ENCODE measurements at places on chromosomes 3 and 15.

DNA sequence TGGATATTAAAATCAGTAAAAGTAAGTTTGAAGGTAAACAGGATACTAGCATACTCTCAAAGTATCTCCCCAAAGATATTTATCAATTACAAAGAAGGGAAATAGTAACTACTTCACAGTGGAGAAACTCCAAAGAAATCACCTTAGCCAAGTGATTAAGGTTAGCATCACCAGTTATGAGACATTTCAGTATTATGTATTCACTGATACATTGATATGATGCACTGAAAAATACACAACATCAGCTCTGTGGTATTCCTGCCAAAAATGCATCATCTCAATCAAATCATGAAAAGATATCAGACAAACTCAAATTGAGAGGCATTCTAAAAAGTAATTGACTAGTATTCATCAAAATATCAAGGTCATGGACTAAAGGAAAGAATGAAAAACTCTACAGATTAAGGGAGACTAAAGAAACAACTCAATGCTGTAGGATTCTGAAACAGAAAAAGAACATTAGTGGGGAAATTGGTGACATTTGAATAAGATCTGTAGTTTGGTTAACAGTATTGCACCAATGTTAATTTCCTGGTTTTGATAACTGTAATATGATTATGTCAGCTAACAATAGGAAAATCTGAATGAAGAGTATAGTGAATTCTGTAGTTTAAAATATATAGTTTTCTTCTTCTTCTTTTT lies 215.4 kb downstream of the UACA start:
- no peak for DNase-seq

DNA sequence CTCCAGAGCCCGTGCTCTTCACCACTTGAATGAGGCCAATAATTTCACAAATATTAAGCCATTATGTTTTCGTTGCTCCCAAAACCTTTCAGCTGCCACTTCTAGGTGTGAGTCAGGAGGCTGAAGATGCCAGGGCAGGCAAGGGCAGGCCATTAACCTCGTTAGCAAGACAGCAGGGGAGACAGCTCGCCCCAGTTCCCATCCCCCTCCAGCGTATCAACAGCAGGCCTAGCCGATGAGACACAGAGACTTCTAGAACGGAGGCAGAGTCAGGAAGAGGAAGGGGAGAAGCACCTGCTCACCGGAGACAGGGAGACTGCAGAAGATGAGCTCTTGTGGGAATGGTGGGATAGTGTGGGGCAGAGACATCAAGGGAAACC lies 28.0 kb upstream of the PLA2G4E start:
- DNase-seq, result no peak

GRCh38 chr3:178709051-178709450 lies 172.8 kb downstream of the KCNMB2 start:
- DNase-seq, result no peak

DNA sequence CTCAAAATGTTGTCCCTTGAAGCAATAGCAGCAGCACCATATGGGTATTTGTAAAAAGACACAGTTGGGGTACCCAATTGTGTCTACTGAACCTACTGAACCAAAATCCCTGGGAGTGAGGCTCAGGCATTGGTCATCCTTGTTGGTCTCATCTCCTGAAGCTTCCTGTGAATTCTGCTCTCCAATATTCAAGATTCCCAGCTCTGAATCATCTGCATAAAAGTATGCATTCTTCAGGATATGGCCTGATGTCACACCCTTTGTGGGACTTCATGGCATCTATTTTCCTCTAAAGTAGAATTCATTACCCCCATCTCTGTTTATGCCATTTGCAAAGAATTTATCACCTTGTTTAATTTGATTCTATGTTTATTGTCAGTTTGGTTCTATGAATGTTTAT lies 13.3 kb upstream of the PTX3 start:
- no peak for DNase-seq

- DNase-seq, result no peak
Measured at GRCh38 chr15:66729331-66729951, 27.4 kb downstream of the SMAD6 start.

DNA sequence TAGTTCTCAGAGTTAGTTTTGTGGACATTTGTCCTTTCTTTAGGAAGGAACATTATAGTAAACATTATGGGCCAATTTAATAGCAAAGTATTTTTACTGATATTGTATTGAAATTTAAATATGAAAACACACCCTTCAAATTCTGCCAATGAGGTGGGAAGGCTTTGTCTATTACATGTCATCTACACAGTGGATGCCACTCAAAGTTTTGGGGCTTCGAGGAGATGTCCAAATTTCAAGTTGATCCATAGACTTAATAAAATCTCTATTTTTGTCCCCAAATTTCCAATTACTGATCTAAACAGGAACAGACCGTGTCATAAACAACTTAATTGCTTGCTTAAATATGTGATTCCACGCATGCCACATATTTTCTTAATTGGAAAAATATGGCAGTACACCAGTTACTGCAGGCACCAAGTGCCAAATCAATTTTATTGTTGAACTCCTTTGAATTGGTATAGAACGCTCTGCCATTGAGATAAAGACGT lies 1.7 kb downstream of the SHOX2 start:
- DNase-seq, result no peak

DNA sequence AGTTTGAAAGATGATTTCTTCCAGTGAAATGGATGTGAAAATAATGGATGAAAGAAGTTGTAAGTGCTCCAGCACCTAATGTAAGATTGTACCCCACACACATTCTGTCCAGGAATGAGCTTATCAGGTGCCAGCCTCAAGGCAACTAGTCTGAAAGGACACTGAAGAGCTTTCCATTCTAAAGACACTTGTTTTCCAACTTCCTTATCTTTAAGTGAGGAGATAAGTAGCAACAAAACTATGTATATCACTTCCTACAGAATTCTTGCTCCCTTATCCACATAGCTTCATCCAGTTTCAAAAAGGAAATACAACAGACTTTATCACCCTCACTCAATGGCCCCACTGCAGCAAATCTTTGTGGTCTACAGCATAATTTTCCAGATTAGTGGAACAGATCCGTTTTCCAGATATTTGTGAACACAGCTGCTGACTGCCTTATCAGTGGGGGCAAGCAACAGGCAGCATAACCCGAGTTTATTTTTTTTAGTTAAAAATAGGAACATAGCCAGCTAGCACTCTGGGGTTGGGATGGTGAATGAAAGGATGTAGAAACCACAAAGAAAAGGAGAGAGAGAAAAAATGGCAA lies 60.6 kb downstream of the CD200R1L start:
- DNase-seq, result no peak

DNA sequence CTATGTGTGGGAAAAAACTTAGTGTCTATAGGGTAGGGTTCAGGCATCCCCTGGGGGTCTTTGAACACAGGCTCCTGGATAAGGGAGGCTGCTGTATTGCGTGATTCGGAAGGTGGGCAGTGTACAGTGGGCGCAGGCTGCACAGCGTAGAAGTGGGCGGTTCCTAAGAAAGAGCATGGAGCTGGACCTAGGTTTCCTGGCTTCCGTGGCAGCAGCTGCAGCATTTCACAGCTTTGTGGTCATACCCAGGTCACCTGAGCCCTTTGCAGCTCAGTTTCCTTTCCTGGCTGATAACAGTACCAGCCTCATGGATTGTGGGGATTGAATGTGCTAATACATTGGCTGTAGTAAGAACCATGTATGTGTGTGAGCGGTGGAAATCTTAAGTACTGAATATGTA lies 22.2 kb downstream of the CFAP100 start:
- no peak for DNase-seq

DNA sequence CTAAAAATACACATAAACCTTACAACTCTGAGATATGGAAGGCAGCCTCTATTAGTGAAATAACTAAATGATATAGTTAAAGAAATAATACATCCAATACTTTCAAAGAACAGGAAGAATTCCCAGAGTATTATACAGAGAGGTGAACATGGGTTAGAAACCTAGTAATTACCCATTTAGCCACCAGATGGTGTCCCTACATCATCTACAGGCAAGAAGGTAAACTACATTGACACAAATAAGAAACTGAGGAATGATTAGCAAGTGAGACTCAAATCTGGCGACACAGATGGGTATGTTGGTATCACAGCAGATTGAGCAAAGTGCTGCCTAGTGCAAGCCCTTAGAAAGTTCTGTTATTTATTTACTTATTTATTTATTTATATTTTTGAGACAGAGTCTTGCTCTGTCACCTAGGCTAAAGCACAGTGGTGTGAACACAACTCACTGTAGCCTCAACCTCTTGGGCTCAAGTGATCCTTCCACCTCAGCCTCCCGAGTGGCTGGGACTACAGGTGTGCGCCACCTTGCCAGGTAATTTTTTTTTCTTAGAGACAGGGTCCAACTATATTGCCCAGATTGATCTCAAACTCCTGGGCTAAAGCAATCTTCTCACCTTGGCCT lies 28.2 kb downstream of the NEK4 start:
- DNase-seq, result no peak

- no peak for DNase-seq
Measured at GRCh38 chr3:116034794-116035193, 410.5 kb downstream of the LSAMP start.

GRCh38 chr3:5296362-5296761 lies 108.9 kb downstream of the EDEM1 start:
- DNase-seq, result no peak

- DNase-seq, result no peak
Measured at GRCh38 chr3:164852866-164853265, 225.4 kb downstream of the SI start.

- no peak for DNase-seq
Measured at GRCh38 chr3:40211579-40211978, 97.9 kb upstream of the EIF1B start.

DNA sequence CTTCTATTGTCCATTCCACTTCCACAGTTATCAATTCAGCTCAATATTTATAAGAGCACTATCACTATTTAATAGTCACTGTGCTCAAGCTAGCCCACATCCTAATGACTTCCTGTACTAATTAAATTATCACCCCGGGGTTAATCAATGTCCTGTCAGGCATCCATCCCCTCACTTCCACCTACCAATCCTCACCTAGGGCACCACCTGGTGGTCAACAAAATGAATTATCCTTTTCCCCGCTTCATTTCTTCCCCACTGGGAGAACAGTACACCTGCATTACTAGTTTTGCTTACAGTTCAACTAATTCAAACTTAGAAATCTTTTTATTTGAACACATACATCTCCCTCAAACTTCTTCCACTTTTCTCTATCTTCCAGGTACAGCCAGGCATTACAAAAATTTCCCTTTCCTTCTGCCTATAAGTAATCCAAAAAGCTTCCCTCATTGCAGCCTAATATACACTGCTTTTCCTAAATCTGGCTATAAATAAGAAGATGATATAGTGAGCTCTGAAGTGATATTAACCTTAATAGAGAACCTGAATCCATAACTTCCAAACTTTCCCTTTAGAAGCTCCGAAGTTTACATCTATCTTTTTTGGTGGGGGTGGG lies 68.5 kb downstream of the TMCC1 start:
- no peak for DNase-seq

- DNase-seq, result no peak
Measured at GRCh38 chr3:55523471-55523870, 36.4 kb upstream of the WNT5A start.

DNA sequence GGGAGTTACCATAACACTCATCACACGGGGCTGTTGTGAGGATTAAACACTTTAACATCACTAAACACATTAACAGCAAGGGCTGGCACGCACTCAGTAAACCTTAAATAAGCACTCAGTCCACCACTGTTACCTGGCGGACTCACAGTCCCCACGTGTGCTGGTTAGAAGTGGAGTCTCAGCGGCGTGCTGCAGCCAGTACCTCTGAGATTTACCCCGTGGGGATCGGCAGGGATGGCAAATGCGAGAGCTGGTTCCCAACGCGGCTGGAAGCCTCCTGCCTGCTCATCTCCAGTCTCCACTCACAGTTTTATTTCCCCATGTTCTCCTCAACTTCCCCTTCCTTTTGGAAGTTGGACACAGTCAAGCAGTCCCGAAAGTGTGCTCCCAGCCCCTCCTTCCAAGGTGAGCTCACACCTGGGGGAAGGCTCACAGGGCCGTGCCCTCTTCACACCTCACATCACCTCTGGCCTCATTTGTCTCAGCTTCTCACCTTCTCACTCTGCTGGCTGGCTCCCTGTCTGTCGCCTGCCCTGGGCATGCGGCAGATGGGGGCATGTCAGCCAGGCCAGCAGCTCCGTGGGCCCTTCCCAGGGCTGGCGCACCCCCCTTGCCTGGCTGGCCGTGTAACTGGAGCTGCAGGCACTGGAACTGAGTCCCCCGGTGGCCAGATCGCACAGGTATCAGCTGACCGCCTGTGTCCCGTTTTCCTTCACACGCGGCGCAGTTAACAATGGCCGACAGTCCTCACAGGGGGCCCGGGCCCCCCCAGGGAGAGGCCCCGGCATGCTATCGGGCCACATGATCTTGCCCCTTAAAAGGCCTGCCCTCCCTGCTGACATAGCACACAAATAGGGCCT lies 87.1 kb downstream of the WNT7A start:
- DNase-seq, result no peak

- no peak for DNase-seq
Measured at GRCh38 chr15:70084461-70084860, 13.3 kb downstream of the TLE3 start.

GRCh38 chr3:33687406-33688010 lies 30.5 kb downstream of the CLASP2 start:
- no peak for DNase-seq

- no peak for DNase-seq
Measured at GRCh38 chr3:72271923-72272322, 487.0 kb upstream of the PROK2 start.

GRCh38 chr3:170636400-170636973 lies 50.6 kb upstream of the SLC7A14 start:
- DNase-seq, result no peak

GRCh38 chr3:151213881-151214280 lies 10.9 kb upstream of the GPR171 start:
- DNase-seq, result no peak

DNA sequence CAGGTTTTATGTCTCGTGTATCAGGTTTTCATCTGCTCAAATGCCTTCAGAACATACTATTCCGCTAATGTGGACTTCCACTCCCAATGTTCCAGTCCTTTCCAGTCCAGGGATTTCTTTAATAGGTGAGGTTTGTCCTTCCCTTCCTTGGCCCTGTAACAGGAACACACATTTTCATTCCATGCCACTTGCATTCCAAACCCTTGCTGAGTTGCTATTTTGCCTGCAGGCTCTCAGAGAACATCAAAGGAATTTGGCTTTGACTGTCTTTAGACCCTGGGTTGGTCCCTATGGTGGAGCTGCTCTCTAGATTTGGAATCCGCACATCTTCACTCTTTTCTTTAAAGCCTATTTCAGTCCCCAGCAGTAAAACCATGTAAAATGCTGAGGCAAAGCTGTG lies 12.3 kb upstream of the ALCAM start:
- DNase-seq, result no peak

GRCh38 chr3:46406788-46407611 lies at the start of the genes CCR5AS and CCRL2:
Gene CCR5AS, minus strand, starts transcription at chr3:46407066.
Gene CCRL2, plus strand, starts transcription at chr3:46407259. Its CDS starts 821 bp downstream, at chr3:46408080.
- no peak for DNase-seq

- DNase-seq, result no peak
Measured at GRCh38 chr3:67329358-67329757, 325.1 kb downstream of the SUCLG2 start.

Data from SIG-M5 (cell line).